ENCODE measurements at places on chromosomes 2 and 18. TPM values are rescaled to one million over a fixed set of nuclear protein-coding genes. Genes with fewer than 3 reads are reported as not detected.

The NEU4 gene
- 54.6 TPM for polyA plus RNA-seq

The IL1RL1 gene
- 0.48 TPM for polyA plus RNA-seq

- no peak for DNase-seq
Measured at GRCh38 chr2:204023088-204023487, 86.5 kb downstream of the ICOS start.

DNA sequence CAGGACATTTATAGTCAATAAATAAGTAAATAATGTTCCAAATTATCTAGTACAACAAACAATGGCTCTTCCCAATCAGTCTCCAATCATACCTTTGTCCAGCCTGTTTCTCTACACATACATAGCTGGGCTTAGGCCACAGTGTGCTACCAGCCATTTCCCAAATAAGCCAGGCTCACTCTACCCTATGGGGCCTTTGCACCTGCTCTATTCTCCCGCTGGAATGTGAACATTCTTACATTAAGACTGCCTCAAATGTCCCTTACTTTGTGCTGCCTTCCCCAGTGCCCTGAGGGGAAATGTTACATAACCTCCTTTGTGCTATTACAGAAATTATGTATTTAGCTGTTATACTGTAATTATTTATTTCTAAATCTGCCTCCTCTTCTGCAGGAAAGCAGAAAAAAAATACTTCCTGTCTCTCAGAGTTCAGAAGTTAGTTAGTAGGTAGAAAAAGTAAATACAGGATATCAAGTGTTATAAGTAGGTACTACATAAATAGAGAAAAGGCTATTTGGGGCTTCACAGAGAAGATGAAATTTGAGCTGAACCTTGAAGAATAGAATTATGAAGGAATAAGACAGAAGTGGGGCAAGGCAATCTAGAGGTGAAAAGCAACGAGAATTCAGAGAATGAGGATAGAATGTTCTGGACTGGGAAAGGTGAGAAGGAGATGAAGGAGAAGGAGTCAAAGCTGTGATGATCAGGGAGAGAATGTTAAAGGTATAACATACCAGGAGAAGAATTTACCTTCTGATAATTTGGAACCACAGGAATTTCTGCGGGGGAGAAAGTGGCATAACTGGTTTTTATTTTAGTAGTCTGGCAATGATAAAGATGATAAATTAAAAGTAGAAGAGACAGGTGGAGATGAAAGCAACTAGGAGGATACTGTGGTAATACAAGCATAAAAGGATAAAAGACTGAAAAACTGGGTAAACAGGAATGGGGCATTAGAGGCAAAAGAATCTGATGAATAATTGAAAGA is 37.0 kb downstream of the ROCK1 start:
- DNase-seq, result no peak

- no peak for DNase-seq
Measured at GRCh38 chr2:136703214-136703613, 62.1 kb upstream of the THSD7B start.

DNA sequence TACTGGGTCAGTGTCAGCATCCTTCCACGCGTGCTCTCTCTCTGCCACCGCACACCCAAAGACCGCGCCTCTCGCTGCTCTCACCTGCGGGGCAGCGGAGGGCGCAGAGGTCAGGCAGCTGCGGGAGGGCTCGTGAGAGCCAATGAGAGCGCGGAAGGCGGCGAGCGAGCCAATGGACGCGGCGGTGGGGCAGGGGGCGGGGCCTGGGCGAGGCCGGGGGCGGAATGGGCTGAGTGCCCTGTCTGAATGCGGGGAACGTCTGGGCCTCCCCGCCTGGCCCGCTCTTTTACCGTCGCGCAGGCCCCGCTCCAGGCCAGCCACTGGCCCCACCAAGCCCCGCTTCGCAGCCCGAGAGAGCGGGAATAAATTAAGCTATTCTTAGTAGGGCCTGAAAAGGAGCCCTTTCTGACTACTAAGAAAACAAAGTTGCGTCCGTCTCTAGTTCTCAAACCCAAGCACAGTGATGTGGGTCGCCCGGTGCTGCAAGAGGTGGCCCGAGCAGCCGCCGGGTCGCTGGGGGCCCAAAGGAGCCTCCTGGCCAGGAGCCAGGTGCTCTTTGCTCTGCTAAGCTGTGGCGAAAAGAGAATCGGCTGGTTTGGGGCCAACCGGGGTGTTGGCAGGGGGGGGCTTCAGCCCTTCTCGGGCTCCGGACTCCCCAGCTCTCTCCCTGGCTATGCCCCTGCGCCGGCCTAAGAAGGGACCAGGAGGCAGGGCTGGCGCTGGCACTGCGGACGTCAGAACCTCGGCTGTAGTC is 81.1 kb upstream of the GLI2 start:
- DNase-seq, result no peak

The C2orf49 gene
- polyA plus RNA-seq, result 13.2 TPM

- DNase-seq, result no peak
Measured at GRCh38 chr2:217151509-217152206, 291.8 kb upstream of the TNP1 start.

The FSHR gene
- polyA plus RNA-seq, result not detected

The CYRIA gene
- polyA plus RNA-seq, result 3.8 TPM

DNA sequence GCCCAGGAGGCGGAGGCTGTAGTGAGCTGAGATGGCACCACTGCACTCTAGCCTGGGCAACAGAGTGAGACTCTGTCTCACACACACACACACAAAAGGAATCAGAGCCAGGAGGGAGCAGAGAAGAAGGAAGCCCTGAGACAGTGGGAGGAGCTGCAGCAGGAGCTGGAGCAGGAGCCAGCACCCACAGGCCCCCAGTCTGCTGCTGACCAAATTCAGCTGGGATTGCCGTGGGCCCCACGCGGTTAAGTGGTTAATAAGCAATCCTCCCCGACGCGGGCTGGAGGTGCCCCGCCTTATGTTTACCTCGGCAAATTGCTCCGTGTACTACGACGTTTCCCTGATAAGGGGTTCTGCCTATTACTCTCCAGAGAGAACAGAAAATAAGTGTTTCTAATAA is 265.3 kb downstream of the TWIST2 start:
- no peak for DNase-seq

- no peak for DNase-seq
Measured at GRCh38 chr2:128731994-128732650, 413.5 kb upstream of the HS6ST1 start.

GRCh38 chr2:155747531-155747930 is 585.0 kb downstream of the NR4A2 start:
- no peak for DNase-seq

DNA sequence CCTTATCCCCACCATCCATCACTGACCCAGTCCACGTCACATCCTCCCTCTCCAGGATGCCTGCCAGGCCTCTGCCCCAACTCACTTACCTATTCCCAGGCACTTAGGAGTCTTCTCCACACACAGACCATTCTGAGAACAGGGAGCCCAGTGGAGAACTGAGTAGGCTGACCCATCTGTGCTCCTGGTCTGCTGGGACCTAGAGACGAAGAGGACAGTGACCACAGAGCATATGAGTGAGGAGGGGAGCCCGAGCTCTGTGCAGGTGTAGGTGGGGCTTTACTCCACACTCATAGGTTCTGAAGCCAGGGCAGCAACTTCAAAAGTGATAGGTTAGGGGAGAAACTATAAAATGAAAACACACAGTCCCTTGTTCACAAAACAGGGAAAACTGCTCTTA is 130.0 kb downstream of the NDUFA10 start:
- no peak for DNase-seq

The DPP4 gene
- 0.65 TPM for polyA plus RNA-seq

- DNase-seq, result no peak
Measured at GRCh38 chr18:37574113-37574512, 8.5 kb upstream of the CELF4 start.

DNA sequence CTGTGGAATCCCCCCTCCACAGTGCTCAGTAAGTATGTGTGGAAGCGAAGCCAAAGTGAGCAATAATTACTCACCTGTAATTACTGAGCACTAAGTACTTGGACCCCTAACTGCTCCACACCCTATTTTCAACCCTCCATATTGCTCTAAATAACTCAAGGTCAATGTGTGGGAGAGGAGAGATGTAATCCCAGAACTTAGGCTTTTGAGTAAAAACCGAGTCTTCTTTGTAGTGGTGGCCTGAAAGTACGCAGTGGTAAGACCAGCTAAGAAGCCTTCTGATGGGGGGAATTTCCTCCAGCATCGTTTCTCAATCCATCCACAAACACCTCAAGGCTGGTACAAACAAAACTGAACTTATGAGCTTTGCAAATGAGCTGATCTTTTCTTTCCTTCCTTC is 551.6 kb downstream of the ZEB2 start:
- DNase-seq, result no peak

DNA sequence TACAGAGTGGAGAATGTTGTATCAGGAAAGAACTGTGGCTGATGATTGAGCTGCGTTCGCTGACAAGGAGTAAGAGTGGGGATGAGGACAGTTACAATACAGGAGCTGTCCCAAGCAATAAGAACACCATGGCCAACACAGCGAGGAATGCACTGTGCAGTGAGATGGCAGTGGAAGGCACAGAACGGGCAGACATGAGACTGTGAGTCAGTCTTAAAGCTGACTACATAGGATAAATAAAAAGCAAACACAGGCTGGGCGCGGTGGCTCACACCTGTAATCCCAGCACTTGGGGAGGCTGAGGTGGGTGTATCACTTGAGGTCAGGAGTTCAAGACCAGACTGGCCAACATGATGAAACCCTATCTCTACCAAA is 89.8 kb downstream of the CABYR start:
- no peak for DNase-seq

DNA sequence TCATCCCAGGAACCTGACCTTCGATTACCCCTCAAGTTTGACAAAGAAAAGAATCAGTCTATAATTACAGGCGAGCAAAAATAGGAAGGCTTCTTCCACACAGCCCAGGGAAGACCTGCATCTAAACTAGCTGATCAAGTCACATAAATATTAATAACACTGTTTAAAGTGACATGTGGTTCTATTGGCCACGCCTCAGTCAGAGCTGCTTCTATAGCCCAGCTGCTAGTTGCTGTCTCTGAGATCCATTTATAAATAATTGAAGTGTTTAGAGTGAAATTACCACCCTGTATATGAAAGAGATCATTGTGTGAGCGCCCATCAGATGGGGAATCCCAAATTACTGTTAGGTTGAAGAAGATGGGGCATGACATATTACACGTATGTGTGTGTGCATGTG is 426.0 kb downstream of the CDH2 start:
- no peak for DNase-seq

DNA sequence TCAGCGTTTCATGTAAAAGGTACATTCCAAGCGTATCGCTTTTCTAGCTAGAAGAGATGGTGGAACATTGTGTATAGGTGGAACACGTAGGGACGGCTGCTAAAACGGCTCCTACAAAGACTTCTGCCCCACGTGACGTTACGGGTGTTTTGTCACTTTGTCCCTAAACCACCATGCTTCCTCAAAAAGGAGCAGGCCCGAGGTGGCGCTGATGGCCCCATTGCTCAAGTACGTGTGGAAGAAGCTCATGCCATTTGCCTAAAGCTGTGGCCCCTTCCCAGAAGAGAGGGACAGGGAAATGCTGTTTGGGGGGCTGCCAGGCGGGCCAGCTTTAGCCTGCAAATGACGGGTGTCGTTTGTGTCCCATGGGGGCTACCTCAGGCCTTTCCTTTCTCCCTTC is 72.7 kb downstream of the TMEM247 start:
- no peak for DNase-seq

The TTN gene
- polyA plus RNA-seq, result 248 TPM

The STON1 gene
- 0.98 TPM for polyA plus RNA-seq

The GAD1 gene
- polyA plus RNA-seq, result 0.06 TPM

DNA sequence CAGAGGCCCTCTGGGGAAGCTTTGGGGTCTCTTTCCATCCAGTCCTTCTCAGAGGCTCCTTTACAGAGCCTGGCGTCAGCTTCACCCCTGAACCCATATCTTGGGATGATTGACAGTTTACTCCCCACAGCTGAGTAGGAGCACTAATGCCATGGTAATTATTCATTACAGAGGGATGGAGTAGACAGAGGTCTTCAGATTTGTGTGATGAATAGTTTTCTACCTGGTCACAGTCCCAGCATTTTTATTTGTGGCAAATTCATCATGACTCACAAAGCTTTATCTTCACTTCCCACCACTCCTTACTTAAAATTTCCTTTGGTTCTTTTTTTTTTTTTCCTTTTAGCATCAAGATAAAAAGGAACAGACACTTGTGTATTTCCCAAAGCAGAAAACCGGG is 104.2 kb downstream of the CCDC85A start:
- no peak for DNase-seq

GRCh38 chr2:16546128-16546754 is 119.4 kb downstream of the CYRIA start:
- DNase-seq, result no peak

- no peak for DNase-seq
Measured at GRCh38 chr18:22523481-22523880, 105.8 kb upstream of the CTAGE1 start.

- no peak for DNase-seq
Measured at GRCh38 chr18:45962461-45962860, 4.7 kb downstream of the EPG5 start.

DNA sequence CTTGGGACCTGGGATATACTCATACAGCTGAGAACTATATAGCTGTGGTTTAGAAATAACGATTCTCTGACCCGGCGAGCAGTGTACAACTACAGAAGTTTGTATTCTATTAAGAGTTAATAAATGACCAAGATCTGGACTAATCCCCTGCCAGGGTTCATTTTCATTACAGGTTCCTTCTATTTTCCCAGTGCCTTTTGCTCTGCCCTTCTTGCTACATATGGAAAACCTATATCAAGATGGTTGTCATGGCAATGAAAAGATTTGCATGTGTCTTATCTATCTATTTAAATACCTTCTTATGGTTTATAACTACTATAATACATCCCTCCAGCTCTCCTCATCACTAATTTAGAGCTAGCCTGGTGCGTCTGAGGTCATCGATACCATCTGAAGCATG is 965.2 kb downstream of the BCL11A start:
- DNase-seq, result no peak

- DNase-seq, result no peak
Measured at GRCh38 chr2:55014962-55015939, 35.0 kb downstream of the RTN4 start.

DNA sequence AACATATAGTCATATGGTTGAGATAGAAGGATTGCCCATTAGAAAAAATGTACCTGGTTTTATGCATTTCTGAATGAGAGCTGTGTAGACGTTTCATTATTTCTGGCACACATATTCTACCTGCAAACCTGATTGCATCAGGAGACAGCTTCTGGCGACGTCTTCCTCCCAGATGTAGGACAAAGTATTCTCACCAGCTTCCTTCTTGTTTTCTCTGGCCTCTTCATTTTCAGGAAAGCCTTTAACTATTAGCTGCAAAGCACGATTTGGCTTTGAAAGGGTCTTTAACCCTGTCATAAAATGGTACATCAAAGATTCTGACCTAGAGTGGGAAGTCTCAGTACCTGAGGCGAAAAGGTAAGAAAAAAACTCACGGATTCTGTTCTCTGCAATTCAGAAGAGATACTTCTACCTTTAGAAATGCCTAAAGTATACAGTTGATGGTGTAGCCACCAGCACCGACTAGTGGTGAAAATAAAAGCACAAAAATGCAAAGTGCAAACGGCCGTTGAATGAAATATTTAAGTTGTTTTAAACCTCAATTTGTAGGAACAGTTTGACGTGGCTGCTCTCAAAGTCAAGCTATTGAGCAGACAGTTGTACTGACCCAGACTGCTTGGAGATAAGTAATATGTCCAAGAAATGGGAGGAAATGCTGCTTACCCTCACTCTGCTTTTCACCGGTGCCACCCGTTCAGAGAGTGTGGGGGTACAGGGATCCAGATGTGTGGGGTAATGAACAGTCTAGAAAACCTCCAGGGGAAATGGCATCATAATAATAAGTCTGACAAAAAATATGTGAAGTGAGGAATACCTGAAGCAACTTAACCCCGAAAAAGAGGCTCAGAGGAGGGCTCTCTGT is 20.2 kb downstream of the IL18RAP start:
- DNase-seq, result no peak

The COL5A2 gene
- 2.4 TPM for polyA plus RNA-seq

The RUFY4 gene
- 0.01 TPM for polyA plus RNA-seq

The ANKRD62 gene
- polyA plus RNA-seq, result not detected

GRCh38 chr2:54618646-54619565 is 104.6 kb upstream of the EML6 start:
- no peak for DNase-seq

Data from psoas muscle (tissue), 8 donors.